HEK293T (cell line): ENCODE measurements at places on chromosomes 3 and 15.
A peak's percentile ranks its signal among the peaks of the same experiment; 100 is the strongest.

GRCh38 chr3:147368561-147369221, 37.7 kb downstream of the ZIC4 start:
- no peak for DNase-seq

DNA sequence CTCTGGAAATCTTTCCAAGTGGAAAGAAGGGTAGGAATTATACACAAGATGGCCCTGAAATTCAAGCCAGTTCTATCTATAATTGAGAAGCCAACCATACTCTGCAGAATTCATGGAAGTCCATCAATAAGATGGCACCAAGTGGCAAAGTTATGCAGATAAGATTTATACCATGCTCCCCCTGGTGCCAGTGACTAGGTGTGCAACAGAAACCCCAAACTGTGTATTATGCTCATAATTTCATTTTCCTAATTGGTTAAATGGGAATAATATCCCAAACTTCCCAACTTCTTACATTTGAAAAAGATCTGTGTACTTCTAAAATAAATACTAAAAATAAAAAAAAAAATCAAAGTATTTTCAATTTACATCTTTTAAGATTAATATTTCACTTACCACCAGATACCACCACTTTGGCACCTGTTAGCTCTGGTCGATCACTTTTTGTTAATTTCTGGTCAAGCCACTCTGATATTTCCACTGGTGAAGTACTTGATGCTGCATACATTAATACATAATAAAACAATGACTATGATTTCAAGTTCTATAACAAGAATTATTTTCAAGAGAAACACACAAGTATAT, 25.9 kb downstream of the ETFA start:
- DNase-seq: no peak

DNA sequence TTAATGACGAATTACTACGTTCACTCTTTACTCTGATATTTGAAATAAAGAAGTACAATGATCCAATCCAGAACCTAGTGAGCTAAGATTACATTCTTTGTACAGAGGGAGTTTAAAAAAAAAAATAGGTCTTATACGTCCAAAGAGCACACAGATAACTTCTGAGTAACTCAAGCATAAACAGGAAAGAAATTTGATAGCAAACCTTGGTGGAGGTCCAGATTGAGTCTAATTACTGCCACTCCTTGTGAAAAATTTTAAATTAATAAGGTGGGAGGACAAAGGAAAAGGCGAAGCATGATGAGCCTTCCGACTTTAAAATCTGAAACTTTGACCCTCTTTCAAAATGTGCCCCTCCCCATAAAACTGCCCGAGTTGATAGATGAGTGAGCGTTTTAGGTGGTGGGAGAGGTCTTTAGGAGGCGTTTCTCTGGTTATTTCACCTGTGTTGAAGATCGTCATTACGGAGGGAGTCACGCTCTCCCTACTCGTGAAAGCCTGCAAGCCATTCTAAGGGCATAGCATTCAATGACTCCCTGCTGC, 127.0 kb upstream of the ROBO2 start:
- DNase-seq: peak; percentile 6

DNA sequence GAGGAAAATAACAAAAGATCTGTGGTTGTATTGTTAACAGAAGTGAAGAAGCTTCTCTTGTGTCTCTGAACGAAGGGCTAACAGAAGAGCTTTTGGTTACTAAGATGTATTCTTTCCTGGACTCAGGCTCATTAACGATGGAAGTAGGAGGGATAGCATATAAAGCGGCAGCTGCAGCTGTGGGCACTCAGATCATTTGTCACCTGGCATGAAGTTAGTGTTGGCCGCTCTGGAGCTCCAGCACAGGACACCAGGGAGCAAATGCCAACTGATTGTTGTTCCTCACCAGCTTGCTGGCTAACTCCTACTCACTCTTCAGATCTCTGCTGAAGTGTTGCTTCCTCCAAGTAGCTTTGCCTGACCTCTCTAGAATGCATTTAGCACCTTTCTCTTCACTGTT, 15.5 kb upstream of the SLITRK3 start:
- DNase-seq: no peak

DNA sequence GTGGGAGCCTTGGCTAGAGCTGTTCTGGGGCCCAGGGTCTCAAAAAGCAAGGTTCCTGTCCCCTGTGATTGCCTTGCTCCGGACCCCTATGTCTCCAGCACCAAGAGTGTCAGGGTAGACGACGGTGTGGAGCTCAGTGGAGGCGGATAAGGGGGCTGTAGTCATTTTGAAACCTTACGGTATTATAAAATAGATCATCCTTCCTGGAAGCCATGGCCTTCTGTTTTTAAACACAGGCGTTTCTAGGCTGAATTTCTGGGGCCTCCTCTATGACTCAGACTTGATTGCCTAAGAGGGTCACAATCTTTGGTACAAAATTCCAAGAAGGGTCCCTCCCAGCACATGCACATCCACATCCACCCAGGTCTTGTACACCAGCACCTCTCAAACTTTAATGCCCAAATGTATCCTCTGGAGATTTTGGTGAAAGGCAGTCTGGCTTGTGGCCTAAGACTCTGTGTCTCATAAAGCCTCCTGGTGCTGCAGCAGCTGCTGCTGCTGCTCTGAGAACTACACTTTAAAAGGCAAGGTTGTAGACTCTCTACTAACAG, 70.5 kb upstream of the XCR1 start:
- DNase-seq: no peak

- no peak for DNase-seq
These were observed 438.8 kb downstream of the CHL1 start for GRCh38 chr3:635393-635792.

DNA sequence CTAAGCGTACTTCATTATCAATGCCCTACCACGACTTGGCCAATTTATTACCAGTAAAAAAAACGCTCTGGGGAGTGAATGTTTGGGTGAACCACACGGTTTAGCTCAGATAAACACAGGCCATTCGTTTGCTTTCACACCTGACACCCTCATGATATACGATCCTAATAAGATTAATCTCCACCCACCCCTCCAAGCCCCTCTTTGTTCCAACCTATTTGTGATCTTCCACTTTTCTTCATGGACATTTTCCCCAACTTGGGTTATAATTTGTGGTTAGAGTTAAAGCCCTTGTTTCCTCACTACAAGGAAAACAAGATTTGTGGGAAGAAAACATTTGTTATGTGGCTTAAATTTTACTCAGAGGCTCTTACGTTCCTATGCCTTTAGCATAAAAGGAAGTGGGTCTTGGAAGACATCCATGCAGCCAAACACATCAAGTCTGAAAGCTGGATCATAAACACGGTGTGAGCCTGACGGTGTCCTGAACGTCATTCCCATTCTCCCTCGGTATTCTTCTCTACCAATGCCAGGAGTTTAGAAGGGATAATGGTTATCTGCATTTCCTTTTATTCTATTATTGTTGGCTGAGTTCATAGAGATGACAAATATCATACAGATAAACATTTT, 518.9 kb downstream of the NR2F2 start:
- no peak for DNase-seq

GRCh38 chr3:169323578-169324451, 339.7 kb downstream of the MECOM start:
- DNase-seq: no peak
